Ovary (tissue), 10 donors: ENCODE measurements at places on chromosomes 16 and 17.
A peak's percentile ranks its signal among the peaks of the same experiment; 100 is the strongest.

- no peak for DNase-seq
Measured at GRCh38 chr17:80584176-80584905, 39.7 kb downstream of the RPTOR start.

GRCh38 chr16:9607515-9608230 lies 516.2 kb downstream of the HAPSTR1 start:
- DNase-seq = no peak

DNA sequence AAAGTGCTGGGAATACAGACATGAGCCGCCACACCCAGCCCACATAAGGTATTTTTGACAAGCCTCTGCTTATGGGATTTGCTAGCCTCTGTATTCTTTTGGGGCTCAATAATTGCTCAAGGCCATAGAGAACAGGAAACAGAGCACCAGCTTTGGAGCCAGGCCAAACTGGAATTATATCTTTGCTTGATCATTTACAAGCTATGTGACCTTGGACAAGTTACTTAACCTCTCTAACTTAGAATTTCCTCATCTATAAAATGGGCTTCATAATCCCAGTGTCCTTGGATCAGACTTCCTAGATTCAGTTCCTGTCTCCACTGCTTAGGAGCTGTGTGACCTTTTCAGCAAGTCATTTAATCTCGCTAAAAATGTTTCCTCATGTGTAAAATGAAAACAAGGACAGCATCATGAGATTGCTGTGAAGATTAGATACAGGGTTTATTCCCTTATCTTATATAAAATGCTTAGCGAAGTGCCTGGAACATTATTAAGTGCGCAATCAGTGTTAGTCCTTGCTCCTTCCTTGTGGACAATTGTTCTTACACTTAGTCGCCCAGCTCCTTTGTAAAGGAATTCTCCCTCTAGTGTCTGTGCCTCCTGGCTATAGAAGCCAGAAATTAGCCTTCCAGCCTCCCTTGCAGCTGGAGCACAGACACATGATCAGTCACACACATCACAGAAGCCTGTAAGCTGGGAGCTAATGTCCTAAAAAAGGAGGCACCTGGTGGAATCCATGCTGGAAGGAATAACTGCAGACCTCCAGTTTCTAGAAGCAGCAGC lies 16.6 kb downstream of the KRT9 start:
- no peak for DNase-seq

DNA sequence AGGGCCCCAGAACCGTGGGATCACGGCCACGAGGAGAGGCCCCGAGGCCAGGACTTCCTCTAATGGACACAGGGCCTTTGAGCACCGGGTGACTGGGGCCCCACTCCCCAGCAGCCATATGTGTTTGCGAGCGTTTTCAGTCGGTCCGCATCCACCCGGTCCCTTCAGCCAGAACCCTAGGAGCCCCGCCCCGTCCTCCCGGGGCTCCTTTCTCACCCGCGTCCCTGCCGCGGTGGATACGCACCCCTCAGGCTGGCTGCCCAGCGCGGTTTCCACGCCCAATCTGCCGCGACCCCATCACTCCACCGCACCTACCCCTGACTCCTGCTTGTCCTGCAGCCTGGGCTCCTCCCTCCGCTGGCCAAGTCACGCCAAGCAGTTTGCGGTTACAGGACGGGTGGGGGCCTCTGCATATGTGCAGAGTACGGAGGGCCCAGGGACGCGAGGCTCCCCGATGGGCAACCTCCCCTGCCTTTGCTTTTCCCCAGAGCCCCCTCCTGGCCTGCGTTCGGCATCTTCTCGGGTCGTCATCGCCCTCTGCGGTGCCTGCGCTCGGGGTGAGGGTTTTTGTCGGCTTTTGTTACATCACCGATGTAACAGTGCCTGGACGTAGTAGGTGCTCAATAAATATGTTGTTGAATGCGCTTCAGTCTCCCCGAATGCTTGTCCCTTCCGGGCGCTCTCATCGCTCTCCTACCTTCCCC lies 1.0 kb upstream of the TTYH2 start:
- no peak for DNase-seq

GRCh38 chr16:11417487-11417886 lies 72.2 kb downstream of the RMI2 start:
- no peak for DNase-seq

- no peak for DNase-seq
Measured at GRCh38 chr17:40419559-40420331, 2.0 kb upstream of the TOP2A start.

- no peak for DNase-seq
Measured at GRCh38 chr17:3927628-3928340, 11.5 kb upstream of the P2RX1 start.

- DNase-seq = peak; percentile 13
Measured at GRCh38 chr17:41837761-41838538, at the start of gene KLHL10. Gene KLHL10 (plus strand): TSS chr17:41837825. CDS start chr17:41837933, 108 bp downstream.

DNA sequence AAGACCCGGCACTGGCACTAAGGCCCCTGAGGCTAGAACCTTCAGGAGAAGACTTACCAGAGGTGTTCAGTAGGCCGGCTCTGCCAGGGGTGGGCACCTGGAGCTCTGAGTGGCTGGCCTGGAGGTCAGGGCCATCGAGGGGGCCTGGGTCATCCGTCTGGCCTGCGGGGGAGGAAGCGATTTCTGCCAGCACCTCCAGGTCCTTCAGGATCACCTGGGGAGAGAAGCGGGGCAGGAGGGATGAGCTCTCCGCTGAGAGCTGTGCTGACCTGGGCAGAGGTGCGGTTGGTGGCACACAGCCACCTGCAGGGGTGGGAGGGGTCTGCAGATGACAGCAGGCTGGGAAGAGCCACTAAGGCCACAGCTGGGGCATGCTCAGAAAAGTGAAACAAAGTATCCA lies 56.6 kb downstream of the VAC14 start:
- no peak for DNase-seq

DNA sequence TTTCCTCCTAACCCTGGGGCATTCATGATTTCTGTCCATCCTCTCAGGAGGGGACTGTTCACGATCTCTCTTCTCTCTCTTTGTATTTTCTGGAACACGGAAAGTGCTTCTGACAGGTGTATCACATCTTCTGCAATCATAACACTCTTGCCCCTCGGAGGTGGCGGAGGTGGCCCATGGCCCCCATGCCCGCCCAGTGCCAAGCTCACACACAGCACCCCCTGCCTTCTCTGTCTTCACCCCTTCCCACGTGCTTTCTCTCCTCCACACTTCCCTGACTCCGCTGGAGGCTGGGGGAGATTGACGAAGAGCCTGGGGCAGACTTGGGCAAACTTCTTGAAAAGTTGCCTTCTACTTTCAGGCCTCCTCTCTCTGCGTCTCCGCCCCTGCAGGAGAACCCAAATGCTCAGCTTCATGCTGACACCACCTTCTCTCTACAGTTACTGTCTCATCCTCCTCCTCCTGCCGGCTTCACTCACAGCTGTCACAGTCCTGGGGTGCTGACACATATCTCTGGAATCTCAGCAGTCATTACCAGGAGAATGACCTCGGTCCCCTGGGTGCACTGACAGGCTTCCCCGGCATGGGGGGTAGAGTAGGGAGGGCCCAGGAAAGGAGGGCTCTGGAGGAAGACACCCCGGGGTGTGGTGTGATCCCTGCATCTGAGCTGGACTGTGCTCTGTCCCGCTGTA lies 127.1 kb downstream of the ENGASE start:
- no peak for DNase-seq

GRCh38 chr16:17348826-17349225 lies 121.9 kb downstream of the XYLT1 start:
- no peak for DNase-seq
